ENCODE measurements at places on chromosomes 5 and 9.
A peak's percentile ranks its signal among the peaks of the same experiment; 100 is the strongest.

DNA sequence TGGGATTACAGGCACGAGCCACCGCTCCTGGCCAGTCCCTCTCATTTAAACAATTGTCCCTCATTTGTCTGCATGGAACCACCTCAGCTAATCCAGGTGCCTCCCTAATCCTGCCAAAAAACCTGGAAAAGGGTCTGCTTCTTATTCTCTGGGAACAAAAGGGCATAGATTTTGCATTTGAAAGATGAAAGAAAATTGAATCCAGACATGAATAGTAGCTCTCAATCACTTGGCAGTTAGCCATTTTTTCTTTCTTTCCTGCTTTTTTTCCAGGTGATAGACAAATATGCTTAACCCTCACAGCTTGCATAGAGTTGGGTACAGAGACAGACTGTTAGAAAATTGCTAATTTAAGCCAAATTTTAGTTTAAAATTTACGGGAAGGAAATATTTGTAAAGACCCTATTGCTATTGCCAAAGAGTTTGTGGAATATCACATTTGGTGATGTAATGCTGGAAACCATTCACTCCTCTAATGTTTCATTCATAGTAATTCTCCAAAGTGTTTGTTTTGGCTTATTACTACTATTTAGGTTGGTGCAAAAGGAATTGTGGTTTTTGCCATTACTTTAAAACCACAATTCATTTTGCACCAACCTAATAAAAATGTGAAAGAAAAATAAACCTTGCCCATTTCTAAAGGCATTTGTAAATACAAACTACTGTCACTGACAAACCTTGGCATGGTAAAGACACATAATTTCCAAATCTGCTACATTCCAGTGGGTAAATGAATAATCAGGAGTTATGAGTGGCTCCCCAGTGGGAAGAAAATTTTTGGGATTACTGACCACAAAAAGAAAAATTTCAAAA, 80.5 kb upstream of the JAK2 start:
- DNase-seq: no peak

GRCh38 chr5:14708551-14708950, 44.0 kb downstream of the OTULIN start:
- DNase-seq: no peak

GRCh38 chr9:75664597-75664996, 225.9 kb upstream of the PCSK5 start:
- no peak for DNase-seq

- no peak for DNase-seq
Measured at GRCh38 chr5:157290981-157291711, 25.2 kb downstream of the CYFIP2 start.

GRCh38 chr9:126609711-126610388, 3.9 kb upstream of the LMX1B start:
- peak; percentile 49 for DNase-seq

DNA sequence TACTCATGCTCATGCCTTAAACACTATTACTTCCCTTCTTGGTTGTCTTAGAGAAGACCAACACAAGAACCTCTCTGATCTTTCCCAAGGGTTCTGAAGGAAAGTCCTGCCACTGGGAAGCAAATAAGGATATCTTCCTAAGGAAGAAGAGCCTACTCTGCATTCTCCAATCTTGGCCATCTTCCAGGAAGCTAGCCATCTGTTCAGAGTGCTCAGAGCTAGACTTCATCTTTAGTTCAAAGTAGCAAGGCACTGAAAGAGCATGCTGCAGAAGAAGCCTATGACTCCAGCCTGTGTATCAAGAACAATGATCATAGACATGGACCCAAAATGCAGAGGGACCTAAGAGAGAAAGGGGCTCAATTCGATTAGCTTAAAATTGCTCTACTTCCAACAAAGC, 114.7 kb downstream of the KIAA0825 start:
- DNase-seq: no peak

- no peak for DNase-seq
Measured at GRCh38 chr5:31523041-31523440, 8.9 kb downstream of the DROSHA start.

DNA sequence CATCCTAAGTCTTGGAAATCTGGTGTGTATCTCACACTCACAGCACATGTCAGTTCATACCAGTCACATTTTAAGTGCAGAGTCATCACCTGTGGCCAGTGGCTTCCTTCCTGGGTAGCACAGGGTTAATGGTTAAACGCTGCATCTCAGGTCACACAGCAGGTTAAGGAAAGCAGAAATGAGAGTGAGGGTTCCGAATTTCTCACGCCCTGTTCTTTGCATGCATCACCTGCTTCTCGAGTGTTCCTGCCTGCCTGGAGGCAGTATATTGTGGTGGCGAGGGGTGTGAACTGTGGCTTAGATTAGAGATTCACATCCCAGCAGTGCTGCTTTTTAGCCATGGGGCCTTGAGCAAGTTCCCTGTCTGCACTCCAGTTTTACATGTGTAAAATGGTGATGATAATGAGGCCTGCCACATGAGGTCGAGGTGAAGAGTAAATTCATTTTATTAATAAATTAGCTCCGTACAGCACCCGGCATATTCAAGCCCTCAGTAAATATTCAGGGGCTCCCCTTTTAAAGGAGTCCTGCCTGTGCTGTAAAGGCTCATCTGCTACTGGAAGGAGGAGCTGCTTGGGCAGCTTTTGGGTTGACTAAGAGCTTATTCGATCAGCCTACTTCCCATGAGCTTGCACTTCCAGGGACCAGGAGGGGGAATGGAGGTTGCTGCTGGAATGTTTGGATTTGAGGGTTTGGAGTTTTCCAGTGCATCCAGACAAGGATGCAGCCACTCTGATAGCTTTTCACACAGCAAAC, 61.1 kb upstream of the SAP30L start:
- DNase-seq: no peak
